MCF 10A (cell line): ENCODE measurements at places on chromosomes 2 and 18.

GRCh38 chr18:54671291-54671881 is 80.3 kb downstream of the DYNAP start:
- peak; percentile 59 for DNase-seq

DNA sequence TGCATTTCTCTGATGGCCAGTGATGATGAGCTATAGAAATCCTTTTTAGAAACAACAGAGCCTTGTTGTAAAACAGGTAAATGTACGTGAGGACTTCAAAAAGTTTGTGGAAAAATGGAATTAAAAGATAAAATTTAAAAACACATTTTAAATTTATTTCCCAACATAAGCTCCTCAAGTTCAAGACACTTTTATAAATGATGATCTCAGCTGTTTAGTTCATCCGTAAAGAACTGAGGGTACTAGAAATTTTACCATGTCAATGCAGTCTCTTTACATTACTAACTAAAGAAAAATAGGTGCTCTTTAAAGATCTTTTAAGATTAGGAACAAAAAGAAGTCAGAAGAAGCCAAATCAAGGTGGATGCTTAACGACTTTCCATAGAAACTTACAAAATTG is 52.5 kb downstream of the MSH2 start:
- DNase-seq, result no peak

DNA sequence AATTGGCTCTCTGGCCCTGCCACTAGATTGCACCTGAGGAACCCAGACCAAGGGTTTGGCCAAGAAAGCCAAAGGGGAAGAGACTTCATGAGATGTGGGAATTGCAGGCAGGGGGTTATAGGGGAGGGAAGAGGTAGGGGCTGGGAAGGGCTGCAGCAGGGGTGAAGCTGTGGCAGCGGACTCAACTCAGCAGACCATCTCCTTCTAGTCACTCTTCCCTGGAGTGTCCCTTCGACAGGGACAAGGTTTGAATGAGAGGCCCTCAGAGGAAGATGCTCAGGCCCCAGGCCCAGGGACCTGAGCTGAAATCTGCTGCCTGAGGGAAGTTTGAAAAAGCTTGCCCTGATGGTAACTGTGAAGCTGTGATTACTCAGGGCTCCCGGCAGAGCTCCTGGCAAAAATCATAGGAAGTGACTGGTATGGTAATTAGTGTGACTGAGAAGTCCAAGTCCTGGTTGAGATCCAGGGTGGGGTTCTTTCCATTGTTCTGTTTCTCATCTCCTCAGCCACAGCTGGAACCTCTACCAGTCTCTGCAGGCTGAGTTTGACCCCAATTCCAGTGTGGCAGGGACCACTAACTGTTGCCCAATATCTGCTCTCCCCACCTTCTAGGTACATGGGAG is 300.9 kb downstream of the CYP26B1 start:
- no peak for DNase-seq

DNA sequence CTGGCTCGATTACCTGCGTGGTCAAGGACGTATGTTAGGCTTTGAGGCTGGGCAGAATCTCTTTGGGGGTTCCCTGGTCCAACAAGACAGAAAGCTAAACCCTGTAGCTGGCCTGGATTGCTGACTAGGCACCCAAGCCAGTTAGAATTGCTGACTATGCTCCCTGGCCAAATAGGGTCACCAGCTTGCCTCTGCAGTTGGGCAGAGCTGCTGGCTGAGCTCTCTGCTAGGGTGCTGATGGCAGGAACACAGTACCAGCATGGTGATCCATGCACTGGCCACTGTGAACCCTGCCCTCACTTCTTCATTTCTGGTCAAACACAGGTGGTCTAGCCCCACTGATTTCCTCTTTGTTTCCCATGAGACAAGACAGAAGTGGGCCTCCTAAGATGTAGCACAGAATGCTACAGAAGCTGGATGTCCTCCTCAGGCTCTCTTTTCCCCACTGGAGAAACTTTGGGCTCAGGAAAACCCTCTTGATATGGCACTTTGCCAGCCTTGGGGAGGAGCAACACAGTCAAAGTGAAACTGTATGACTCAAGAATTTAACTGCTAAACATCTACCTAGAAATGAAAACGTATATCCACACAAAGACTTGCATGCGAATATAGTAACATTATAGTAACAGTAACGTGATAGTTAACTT is 20.8 kb downstream of the SP140L start:
- peak; percentile 49 for DNase-seq

DNA sequence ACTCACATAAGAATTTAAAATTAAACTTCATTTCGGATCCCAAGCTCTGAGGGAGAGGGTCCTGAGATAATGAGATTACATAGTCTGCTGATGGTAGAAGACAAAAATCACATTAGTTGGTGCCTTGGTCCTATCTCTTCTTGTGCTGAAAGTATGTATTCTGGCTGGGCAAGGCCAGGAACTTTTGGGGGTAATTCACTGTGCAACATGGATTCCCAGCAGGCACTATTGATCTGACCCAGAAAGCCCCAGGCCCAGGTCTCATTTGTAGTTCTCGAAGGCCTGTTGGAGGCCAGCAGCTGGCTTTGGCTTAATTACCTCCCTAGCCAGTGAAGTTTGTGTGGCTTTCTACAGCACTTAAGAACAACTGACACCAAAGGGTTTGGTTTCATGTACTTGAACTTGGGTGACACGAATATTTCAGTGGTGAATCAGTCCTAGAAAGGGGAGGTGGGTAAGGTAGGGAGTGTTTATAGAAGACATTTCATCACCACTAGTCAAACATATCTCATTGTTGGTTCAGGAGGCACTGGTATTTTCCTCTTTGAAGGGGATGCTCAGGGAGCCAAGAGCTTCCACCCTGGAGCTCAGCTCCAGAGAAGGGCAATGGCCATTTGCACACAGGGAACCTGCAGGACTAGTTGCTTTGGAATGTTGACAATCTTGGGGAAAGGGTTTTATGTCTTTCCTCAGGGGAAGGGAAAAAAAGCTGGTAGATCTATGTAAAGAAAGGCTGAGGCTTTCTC is 217.8 kb downstream of the OSR1 start:
- DNase-seq, result peak; percentile 83

- no peak for DNase-seq
Observed at GRCh38 chr2:54941248-54941984, 108.8 kb downstream of the RTN4 start.

GRCh38 chr18:35252466-35252865 is 11.6 kb downstream of the ZNF397 start:
- no peak for DNase-seq

GRCh38 chr2:128414351-128414750 is 95.7 kb upstream of the HS6ST1 start:
- no peak for DNase-seq

GRCh38 chr2:160974803-160975202 is 185.4 kb upstream of the TANK start:
- DNase-seq, result peak; percentile 32

GRCh38 chr2:190846746-190847145 is 33.9 kb upstream of the GLS start:
- no peak for DNase-seq

DNA sequence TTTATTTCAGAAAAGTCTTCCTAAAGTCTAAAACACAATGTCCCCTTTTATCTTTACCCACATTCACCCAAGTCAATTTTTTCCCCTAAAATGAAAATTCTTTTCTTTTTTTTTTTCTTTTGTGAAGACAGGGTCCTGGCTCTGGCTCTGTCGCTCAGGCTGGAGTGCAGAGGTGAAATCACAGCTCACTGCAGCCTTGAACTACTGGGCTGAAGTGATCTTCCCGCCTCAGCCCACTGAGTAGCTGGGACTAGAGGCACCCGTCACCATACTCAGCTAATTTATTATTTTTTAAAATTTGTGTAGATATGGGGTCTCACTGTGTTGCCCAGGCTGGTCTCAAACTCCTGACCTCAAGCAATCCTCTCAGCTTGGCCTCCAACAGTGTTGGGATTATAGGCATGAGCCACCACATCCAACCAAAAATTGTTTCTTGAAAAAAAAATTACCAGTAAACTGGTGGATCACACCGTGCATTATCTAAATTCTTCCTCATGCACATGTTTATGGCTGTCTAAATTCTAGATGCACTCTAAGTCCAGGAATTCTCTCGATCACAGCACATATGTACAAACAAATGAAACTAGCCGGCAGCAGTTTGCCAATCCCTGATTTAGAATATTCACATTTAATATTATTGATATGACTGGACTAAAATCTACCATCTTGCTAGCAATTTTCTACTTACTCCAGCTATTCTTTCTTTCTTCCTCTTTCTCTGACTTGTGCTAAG is 56.8 kb downstream of the OLA1 start:
- no peak for DNase-seq

- no peak for DNase-seq
Observed at GRCh38 chr2:136045835-136046570, 60.6 kb upstream of the DARS1 start.

GRCh38 chr2:29504746-29505145 is 389.5 kb downstream of the CLIP4 start:
- no peak for DNase-seq

DNA sequence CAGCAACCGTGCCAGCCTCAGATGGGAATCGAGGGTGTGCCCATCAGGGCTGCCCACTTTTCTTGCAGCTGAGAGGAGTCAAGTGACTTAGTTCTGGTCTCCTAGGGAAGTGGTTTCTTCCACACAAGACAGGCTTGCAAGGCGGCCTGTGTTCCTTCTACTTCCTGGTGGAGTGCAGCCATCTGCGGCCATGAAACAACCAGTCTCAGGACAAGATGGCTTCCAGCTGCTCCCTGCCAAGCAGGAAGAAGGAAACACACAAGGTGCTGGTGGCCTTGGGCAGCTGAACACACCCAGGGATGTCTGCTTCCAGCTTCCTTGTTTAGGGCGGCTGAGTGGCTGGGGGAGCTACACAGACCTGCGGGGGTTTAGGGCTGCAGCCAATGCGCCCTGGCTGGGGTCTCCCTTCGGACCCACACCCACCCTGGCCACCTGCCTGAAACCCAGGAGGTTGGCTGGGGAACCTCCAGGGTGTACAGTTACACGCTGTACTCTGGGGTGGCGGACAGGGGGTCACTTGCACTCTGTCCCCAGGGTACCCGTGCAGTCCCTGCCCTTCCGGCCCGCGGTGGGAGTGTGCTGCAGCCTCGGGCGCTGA is 34.7 kb downstream of the PTPN18 start:
- DNase-seq, result no peak
